ENCODE measurements at places on chromosomes 16 and 17. TPM values are rescaled to one million over a fixed set of nuclear protein-coding genes. Genes with fewer than 3 reads are reported as not detected.

GRCh38 chr16:68772030-68772681, 35.1 kb downstream of the CDH1 start:
- DNase-seq, result no peak

- DNase-seq, result no peak
These were observed 76.4 kb downstream of the ANKRD11 start for GRCh38 chr16:89413811-89414585.

GRCh38 chr16:13956635-13957196, 36.8 kb downstream of the ERCC4 start:
- DNase-seq, result no peak

GRCh38 chr16:48491517-48491916, 106.3 kb upstream of the SIAH1 start:
- DNase-seq, result no peak

GSG1L gene
- 0.63 TPM for total RNA-seq

DNA sequence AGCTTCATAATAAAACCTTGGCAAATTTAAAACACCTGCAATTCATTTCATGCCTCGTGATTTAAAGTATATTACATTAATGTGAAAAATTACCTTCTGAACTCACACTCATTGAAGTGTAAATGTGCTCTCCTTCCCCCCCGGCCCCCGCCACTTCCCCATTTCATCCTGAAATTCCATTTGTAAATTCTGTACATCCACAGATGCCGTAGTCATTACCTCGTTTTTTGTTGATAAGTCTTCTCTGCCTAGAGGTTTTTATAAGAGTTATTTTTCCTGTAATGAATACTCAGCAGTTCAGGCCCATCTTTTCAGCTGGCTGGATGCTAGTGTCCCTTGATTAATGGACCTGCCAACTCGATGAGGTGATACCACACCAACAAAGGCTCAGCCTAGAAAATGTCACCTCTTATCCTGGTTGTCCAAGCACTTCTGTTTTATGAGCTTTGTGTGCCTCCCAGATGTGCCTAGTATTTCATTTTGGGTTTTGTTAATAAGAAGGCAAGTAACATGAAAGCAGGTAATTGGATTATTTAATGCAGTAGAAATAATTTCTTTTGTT, 64.8 kb upstream of the KIFC3 start:
- DNase-seq, result no peak

USP43 gene
- total RNA-seq, result 0.13 TPM

- no peak for DNase-seq
These were observed 6.0 kb upstream of the NDRG4 start for GRCh38 chr16:58493756-58494431.

TEKT1 gene
- total RNA-seq, result not detected

DNA sequence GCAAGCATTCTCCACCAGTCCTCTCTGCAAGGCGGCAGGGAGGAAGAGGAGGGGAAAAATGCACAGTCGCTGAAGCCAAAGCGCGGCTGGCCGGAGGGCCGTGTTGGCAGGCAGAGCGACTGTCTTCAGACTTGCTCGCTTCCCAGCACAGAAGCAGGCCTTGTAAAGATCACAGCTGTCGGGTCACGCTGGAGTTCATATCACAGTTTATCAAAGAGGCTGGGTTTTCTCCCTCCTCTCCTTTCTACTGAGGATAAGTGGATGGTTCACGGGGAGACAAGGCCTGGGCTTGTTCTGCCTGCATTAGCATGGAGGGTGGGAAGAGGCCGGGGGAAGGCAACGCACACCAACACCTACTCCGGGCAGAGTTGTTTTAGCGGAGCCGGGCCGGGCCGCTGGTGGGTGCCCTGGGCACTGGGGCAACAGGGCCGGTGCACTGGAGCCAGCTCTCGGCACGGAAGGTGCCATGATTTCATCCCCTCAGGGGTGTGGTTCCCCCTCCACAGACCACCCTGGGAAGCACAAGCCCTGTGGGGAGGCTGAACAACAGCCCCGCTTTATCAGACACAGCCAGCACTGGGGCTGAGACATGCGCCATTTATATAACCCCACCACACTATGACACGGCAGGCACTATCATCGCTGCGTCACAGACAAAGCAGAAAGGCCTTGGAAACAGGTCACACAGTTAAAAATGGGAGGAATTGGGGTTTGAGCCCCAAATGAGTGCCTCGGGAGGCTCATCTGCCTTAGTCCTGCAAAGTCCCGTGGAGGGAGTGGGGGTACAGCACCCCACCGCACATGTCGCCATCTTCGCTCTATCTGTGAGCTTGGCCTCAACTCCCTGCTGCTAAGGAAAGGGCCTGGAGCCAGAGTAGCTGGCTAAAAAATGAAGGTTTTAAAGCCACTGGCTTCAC, 40.3 kb upstream of the MTSS2 start:
- no peak for DNase-seq

CDC6 gene
- 8.1 TPM for total RNA-seq

FBXL16 gene
- under 0.01 TPM for total RNA-seq

DNA sequence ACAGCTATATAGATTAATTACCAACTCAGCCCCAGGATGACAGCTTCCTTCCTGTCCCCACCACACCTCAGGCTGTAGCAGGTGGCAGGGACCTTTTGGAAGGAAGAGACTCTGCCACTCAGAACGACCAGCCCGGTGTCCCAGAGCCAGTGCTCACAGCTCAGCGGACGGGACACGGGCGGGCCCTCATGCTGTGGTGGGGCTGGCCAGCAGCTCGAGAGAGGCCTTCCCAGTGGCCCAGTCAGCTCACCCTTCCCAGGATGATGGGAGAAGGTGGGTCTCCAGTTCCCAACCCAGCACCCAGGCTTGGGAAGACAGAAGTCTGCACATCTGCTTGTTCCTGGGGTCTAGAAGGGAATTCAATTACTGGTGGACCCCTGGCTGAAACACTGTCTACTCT, 10.5 kb downstream of the NUDT16L1 start:
- DNase-seq, result no peak

All from dermis microvascular lymphatic vessel endothelial cell (primary cell).